ENCODE measurements at places on chromosomes 6 and 20.

- DNase-seq, result no peak
Measured at GRCh38 chr6:68756454-68757375, 121.6 kb downstream of the ADGRB3 start.

GRCh38 chr20:53815509-53815908 lies 221.9 kb upstream of the ZNF217 start:
- no peak for DNase-seq

DNA sequence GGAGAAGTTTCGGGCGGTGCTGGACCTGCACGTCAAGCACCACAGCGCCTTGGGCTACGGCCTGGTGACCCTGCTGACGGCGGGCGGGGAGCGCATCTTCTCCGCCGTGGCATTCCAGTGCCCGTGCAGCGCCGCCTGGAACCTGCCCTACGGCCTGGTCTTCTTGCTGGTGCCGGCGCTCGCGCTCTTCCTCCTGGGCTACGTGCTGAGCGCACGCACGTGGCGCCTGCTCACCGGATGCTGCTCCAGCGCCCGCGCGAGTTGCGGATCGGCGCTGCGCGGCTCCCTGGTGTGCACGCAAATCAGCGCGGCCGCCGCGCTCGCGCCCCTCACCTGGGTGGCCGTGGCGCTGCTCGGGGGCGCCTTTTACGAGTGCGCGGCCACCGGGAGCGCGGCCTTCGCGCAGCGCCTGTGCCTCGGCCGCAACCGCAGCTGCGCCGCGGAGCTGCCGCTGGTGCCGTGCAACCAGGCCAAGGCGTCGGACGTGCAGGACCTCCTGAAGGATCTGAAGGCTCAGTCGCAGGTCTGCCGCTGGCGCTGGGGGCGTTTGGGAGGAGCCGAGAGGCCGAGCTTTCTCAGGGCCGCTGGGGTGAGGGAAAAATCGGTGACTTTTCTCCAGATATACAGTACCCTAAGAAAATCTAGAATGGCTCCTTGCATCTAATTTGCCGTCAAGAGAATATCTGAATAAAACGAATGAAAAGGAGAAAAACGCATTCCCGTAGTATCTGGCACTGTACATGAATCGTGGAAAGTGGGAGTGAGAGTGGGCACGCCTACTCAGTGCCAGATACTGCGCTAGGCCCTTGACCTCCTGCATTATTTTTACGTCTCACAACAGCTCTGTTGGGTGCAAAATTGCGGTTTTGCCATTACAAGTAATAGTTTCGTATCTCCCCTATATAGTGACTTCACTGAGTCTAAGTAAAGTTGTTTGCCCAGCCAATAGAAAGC lies 1.0 kb downstream of the CALHM6 start:
- DNase-seq, result peak; percentile 36

GRCh38 chr6:47288267-47289090 lies 21.2 kb downstream of the TNFRSF21 start:
- DNase-seq, result no peak

GRCh38 chr6:5361396-5361795 lies 100.1 kb downstream of the FARS2 start:
- no peak for DNase-seq

- DNase-seq, result no peak
Measured at GRCh38 chr20:36876473-36876833, 515 bp downstream of the TLDC2 start.

DNA sequence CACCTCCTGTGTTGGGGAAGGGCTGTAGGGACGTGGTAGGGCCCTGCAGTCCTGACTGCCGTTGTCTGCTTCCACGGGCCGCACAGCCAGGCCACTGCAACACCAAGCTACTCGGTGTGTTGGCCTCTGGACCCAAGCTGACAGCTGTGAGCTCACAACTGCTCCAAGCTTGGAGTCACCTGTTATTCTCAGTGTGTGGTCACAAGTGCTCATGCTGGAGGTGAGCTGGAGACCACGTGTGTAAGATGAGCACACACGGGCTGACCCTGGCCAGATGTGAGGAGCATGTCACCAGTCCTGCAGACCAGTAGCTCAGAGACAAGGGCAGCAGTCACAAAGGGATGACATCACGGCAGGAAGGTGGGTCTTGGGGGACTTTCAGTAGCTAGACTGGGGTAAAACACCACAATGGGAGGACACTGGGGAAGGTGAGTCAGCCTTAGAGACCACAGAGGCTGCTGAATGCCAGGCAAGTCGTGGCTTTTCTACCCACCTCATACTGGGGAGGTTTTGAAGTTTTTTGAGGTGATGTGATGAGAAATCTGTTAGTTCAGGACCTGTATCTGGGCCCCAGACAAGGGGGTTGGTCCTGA lies 87.3 kb downstream of the FAM120B start:
- peak; percentile 71 for DNase-seq

GRCh38 chr6:72386324-72386723 lies 235.5 kb upstream of the KCNQ5 start:
- DNase-seq, result no peak
